ENCODE measurements at places on chromosomes 11 and 22.

GRCh38 chr11:1459764-1460395 lies 26.7 kb downstream of the MOB2 start:
- no peak for DNase-seq

DNA sequence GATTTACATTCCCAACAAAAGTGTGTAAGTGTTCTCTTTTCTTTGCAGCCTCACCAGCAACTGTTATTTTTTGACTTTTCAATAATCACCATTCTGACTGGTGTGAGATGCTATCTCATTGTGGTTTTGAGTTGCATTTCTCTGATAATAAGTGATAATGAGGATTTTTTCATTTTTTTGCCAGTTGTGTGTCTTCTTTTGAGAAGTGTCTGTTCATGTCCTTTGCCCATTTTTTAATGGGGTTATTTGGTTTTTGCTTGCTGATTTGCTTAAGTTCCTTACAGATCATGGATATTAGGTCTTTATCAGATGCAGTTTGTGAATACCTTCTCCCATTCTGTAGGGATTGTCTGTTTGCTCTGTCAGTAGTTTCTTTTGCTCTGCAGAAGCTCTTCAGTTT lies 107.7 kb downstream of the EHF start:
- no peak for DNase-seq

- no peak for DNase-seq
Measured at GRCh38 chr22:41925783-41926460, 684 bp downstream of the TNFRSF13C start.

- peak; percentile 85 for DNase-seq
Measured at GRCh38 chr11:78032090-78032489, 9.0 kb upstream of the KCTD14 start.

GRCh38 chr22:45155050-45155840 lies 8.5 kb upstream of the NUP50 start:
- no peak for DNase-seq

GRCh38 chr11:64224151-64224890 lies 1.7 kb downstream of the TRPT1 start:
- no peak for DNase-seq

- DNase-seq, result no peak
Measured at GRCh38 chr22:27207907-27208306, 550.5 kb downstream of the MIAT start.

GRCh38 chr22:37560608-37561211 lies 430 bp downstream of the CDC42EP1 start:
- DNase-seq, result no peak

GRCh38 chr11:8959546-8960166 lies 4.6 kb downstream of the TMEM9B start:
- DNase-seq, result peak; percentile 63

GRCh38 chr11:133034929-133035328 lies 497.4 kb downstream of the OPCML start:
- DNase-seq, result no peak

All from NCI-H446 (cell line).